ENCODE measurements at places on chromosomes 12 and 14.

DNA sequence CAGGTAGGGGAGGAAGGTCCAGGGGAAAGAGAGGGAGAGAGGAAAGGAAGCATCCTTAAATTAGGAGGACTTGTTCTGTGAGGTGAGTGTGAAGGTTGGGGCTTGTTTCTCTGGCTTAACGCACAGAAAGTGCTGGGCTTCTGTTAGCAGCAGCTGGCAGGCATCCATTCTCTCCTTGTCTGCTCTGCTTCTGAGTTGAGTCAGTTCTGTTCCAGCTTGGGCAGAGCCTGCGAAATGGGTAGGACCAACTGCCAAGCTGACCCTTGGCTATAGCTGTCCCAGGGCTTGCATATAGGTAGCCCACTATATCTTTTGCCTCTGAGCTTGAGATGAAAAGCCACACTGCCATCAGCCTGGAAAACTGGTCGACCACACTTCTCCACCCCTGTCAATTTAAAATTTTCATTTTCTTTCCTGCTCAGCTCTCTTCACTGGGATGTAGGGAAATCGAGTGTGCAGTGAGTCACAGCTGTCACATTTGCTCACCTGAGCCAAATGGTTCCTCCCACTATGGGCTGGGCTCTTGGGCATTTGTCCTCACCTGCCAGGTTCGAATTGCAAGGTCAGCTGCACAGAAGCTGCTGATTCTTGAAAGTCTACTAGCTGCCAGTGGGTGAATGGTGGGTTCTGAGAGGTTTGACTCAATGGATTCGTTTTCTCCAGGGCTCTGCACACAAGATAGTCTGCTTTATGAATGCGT, 256.4 kb upstream of the PWP1 start:
- DNase-seq, result peak; percentile 74

- no peak for DNase-seq
Observed at GRCh38 chr12:24903329-24904088, 45.4 kb downstream of the BCAT1 start.

- DNase-seq, result no peak
Observed at GRCh38 chr14:104321802-104322130, 183.4 kb downstream of the KIF26A start.

- no peak for DNase-seq
Observed at GRCh38 chr14:85296456-85297210, 233.3 kb upstream of the FLRT2 start.

GRCh38 chr12:5661811-5662210, 229.9 kb downstream of the NTF3 start:
- no peak for DNase-seq

- no peak for DNase-seq
Observed at GRCh38 chr12:3257411-3257810, 180.2 kb downstream of the TSPAN9 start.

DNA sequence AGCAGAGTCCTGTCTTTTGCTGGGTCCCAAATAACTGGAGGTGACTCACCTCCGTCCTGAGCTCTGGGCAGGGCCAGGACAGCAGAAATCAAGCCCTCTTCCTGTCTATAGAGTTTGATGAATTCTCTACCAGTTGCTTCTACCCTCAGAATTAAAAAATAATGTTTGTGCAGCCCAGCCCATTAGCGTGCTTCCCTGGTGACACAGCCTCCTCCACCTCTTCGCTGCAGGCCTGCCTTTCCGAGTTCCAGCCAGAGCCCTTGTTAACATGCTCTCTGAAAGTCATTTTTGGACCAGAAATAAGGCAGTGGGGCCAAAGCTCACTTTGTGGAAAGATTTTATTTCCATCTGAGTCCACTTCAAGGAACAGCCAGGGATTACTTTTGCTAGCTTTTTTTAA, 94.0 kb downstream of the TBX5 start:
- DNase-seq, result no peak

- no peak for DNase-seq
Observed at GRCh38 chr14:76891391-76891790, 65.2 kb downstream of the LRRC74A start.

DNA sequence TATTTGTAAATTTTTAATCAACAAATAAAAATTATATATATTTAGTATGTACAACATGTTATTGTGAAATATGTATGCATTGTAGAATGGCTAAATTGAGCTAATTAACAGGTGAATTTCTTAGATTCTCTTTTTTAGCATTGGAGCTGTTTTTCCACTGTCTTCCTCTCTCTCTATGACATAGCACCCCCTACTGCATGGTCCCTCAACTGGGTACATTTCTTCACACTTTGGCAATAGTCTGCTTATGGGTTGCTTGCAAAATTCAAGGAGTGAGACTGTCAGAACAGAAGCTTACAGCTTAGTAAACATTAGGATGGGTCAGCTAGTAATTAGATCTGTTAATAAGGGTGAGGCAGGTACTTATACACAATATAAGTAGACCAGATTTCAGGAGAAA, 658.5 kb upstream of the MGAT4C start:
- no peak for DNase-seq

Measured in DMS79 (cell line).